Stimulated activated CD8-positive, alpha-beta memory T cell treated with anti-CD3 and anti-CD28 coated beads, Interleukin-2, amount 100 ng/mL, for 1 hour (primary cell): ENCODE measurements at places on chromosomes 5 and 9.

- DNase-seq = no peak
Observed at GRCh38 chr9:18456624-18457237, 17.2 kb upstream of the ADAMTSL1 start.

DNA sequence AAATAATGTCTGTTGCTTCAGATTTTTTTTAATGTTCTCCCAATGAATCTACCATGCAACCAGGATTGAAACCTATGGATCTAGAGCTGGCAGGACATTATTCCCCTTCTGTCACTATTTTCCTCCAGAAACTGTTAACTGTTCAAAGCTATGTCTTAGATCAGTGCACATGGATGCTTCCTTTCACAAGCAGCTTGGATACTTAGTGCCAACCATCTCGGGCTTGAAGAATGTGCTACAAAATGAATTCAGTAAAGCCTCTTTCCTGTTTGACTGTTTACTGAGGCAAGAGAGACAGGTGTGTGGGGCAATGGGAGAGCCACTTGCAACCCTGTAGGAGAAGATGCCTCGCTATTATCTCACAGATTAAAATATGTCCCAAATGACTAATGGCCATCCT is 774.8 kb downstream of the KCTD16 start:
- DNase-seq = no peak

- no peak for DNase-seq
Observed at GRCh38 chr9:127971357-127972235, 9.2 kb downstream of the EEIG1 start.

GRCh38 chr9:4620057-4620765 is 41.9 kb upstream of the PLPP6 start:
- no peak for DNase-seq

DNA sequence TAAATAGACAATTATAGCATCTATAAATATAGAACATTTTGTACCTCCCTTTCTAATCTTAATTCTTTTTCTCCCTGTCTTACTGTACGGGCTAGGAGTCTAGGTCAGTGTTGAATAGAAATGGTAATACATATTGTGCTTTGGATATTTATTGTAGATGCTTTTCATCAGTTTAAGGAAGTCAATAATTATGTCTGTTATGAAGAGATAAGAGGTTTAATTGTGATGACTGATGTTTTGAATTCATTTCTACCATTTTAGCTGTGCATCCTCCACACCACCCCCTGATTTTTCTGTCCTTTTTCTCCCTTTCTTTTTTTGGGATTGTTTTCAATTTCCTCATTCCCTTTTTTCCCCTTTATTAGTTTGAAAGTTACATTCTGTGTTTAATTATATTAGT is 95.8 kb downstream of the DOCK2 start:
- no peak for DNase-seq

DNA sequence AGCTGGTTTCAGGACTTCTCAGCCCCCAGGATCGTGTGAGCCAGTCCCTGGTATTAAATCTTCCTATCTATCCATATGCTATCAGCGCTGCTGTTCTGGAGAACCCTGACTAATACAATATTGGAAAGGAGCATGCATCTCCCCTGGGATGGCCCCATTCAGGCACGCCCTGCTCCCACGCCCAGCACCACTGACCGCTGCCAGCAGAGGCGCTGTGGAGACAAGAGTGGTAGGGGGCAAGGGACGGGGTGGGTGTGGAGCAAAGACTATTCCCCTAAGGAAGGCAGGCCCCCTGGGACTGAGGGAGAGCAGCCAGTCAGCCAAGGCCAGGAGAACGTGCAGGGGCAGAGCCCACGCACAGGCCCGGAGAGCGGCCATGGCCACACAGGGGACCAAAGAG is 116.0 kb downstream of the VAV2 start:
- DNase-seq = no peak

- no peak for DNase-seq
Observed at GRCh38 chr5:66021585-66021984, 95.2 kb downstream of the ERBIN start.

DNA sequence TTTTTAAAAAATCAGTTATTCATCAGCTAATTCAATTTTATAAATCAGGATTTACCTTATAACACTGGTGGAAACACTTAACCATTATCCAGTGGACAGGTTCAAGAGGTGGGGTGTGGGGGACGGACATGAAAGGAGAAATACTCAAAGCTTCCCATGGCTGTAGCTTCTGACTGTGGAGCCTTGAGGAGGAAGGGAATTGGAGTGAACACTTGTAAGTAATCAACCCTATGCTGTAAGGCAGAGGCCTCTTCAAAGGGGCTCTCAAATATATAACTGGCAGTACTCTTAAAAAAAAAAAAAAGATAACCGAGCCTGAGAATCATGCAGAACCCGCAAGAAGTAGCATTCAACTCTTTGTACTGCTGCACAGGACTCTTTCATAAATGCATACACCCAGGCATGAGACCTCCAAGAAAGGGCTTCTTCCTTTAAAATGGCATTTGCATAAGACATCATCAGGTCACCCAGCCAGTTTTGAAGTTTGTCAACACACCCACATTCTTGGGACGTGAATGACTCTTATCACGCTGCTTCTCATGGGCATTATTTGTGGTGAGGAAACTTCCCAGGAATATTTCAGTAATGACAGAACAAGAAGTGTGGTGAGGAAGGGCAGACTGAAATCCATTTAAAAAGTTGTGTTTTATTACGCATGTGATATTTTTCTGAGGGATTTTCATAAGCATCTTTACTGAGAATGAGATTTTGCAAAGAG is 8.1 kb downstream of the OSMR start:
- DNase-seq = no peak

- no peak for DNase-seq
Observed at GRCh38 chr5:159992566-159992965, 16.4 kb upstream of the TTC1 start.

- DNase-seq = no peak
Observed at GRCh38 chr5:12277504-12278192, 373.4 kb upstream of the CTNND2 start.

DNA sequence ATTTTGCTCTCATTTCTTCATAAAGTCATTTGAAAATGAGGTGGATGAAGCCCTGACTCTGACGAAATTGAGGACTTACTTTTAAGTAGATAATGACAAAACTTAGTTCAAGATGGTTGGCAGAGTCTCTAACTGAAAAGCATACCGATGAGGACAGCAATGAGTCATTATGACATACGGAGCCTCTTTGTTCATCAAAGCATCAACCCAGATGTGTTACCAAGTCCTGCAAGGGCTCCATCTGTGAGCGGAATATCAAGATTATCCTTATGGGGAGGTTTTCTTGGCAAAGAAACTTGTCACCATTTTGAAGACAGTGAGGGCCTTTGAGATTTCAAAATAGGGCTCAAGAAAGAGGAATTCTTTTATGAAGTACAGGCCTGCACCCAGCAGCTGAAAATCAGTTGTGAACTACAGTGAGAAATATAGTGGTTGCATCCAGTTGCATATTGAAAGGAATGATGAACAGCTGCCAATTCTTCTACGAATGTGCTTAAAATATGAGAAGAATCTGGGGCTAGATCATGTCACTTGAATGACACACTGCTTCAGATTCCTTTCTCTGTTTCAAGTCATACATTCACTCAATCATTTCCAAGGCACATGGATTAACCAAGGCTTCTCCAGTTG is 86.6 kb upstream of the SLC24A2 start:
- no peak for DNase-seq
